ENCODE measurements at places on chromosomes 6 and 20.

GRCh38 chr20:18754030-18754652, 59.4 kb upstream of the SCP2D1 start:
- DNase-seq: no peak

DNA sequence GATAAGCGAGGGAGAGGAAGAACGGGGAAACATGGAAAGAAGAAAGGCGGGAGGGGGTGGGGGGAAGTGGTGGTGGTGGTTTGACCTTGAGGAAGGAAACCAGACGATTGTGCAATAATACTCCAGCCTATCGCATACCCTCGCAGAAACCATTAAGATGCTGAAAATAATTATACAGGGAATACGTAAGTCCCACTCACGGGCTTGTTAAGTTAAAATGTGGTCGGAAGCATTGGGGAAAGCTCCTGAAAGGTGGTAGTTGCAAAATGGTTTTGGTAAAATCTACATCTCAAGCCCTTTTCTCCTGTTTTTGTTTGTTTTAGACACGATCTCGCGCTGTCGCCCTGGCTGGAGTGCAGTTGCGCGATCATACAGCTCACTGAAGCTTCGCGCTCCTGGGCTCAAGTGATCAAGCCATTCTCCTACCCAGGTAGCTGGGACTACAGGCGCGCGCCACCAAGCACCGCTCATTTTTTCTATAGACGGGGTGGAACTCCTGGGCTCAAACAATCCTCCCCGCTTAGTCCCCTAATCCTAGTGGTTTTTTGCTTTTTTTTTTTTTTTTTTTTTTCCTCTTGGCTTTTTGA, 128.9 kb upstream of the ZNF184 start:
- no peak for DNase-seq

- no peak for DNase-seq
Measured at GRCh38 chr6:125714441-125715090, 34.9 kb upstream of the HEY2 start.

- DNase-seq: no peak
Measured at GRCh38 chr6:81413306-81413705, 339.2 kb downstream of the TENT5A start.

DNA sequence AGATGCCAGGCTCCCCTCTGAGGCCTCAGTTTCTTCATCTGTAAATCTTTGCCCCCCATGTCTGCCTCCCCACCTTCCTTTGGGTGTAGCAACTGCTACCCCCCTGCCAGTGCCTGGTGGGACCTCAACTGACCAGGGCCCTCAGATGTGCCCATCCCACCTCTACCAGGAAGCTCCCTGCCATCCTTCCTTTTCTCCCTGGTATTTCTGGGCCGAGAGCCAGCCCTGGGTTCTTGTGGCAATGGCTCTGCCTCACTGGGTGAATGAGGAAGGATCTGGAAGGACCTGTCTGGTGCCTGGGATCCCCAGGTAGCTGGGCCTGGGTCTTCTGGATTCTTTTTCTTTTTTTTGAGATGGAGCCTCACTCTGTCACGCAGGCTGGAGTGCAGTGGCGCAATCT, 141.1 kb upstream of the RNF24 start:
- no peak for DNase-seq

DNA sequence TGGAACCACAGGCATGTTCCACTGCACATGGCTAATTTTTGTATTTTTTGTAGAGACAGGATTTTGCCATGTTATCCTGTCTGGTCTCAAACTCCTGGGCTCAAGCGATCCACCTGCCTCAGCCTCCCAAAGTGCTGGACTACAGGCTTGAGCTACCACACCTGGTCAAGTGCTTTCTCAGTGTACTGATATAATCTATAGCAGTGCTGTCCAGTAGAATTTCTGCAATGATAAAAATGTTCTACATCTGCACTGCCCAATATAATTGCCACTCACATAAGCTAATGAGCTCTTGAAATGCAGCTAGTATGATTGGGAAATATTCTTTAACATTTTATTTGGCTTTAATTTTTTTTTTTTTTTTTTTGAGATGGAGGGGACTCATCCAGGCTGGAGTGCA, 64.2 kb downstream of the C6orf52 start:
- DNase-seq: no peak

DNA sequence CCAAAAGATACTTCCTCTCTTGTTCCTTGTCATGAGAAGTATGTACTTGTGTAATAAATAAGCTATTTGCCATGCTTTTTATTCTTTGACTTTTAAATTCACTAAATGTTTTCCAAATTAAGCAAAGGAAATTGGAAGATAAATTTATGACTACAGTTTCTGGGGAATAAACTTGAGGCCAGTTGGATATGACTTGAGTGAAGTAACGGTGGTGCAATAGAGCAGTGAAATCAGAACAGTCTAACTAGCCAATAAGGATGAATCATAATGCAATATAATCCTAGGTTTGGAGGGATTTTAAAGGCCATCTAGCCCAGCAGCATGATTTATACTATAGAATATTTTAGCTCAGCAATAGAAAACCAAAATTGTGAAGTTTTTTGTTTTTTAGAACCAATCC, 183.8 kb upstream of the TCF21 start:
- no peak for DNase-seq

GRCh38 chr6:139883776-139884175, 509.3 kb upstream of the CITED2 start:
- DNase-seq: no peak

GRCh38 chr6:46730921-46731461, 4.2 kb downstream of the PLA2G7 start:
- no peak for DNase-seq

- no peak for DNase-seq
Measured at GRCh38 chr20:6213311-6213710, 90.5 kb upstream of the FERMT1 start.

- no peak for DNase-seq
Measured at GRCh38 chr6:57254055-57254717, 32.1 kb upstream of the RAB23 start.

- no peak for DNase-seq
Measured at GRCh38 chr6:104795363-104795762, 64.4 kb downstream of the HACE1 start.
